ENCODE measurements at places on chromosomes 12 and 14.

DNA sequence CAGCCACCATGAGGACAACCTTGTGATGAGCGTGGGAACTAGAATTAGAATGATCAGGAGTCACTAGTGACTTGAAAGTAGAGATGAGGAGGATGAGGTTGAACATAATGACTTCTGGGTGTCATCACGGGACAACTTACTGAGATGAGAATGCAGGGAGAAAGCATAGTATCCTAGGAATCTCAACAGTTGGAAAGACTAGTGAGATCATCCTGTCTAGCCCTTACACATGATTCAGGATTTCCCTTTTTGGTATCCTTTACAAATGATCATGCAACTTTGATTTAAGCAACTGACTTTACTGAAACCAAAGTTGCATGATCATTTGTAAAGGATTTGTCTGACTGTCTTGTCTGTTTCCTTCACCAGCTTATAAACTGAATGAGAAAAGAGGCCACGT lies 51.8 kb upstream of the HIF1A start:
- no peak for DNase-seq

GRCh38 chr12:108690542-108691174 lies 40.7 kb downstream of the CORO1C start:
- no peak for DNase-seq

DNA sequence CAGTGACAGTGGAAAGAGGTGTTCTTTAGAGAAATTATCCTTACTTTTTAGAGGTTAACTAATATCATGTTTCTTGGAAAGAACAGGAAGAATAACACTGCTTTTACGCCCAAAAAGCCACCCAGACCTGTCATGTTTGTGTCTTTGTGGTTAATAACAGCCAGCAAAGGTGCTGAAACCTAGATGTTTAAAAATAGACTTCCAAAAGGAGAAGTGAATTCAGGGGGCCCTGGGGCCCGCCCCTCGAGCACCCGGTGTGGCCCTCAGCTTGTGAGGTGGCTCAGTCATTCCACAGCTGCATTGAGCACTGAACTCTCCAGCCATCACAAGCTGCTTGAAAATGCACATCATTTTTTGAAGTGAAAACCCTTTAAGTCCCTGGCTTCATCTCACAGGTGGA lies 20.8 kb upstream of the AMN start:
- no peak for DNase-seq

DNA sequence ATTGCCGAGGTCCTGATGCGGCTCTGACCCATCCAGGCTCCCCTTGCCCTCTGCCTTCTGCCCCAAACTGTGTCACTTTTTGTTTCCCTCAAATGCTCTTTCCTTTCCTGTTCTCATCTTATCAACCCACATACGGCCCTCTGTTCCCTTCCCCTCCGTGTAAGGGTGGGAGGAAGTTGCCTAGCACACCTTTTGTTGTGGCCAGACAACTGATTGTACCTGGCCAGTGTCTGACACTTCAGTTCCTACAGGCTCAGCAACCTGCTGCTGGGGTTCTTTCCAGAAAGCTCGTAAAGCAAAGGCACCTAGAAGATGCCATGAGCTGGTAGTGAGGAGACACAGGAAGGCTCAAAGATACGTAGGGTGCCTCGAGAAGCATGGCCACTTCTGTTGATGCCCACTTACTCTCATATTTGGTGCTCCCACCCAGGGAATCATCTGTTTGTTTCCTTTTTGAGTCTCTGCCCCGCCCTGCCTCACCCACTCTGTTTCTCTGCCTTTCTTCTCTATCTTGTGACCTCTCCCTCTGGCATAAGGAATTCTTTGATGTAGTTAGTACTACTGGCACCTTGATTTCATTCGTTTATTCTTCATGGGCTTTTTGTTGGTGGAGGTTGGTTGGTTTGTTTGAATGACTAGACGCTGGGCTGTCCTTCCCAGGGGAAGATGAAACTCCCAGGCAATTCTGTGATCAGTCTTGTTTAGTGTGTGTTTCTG lies 152.4 kb upstream of the FKBP4 start:
- DNase-seq, result no peak

- DNase-seq, result no peak
These were observed 247.6 kb downstream of the RPAP3 start for GRCh38 chr12:47458279-47458678.

DNA sequence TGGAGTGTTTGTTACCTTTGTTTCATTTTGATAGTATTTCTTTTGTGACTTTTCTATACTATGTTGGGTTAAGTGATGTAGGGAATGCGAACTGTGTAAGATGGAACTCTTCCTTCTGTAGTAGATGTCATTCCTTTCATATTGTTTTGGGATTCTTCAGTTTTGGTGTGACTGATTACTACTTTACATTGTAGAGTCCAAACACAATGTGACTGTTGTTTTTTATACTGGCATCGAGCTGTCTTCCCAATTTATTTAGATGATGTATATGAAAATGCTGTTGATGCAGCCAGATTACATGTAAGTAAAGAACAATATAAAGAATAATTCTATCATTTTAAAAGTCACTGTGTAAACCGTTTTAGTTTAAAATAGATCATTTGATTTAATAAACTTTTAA lies 34.7 kb downstream of the WASHC4 start:
- DNase-seq, result no peak

DNA sequence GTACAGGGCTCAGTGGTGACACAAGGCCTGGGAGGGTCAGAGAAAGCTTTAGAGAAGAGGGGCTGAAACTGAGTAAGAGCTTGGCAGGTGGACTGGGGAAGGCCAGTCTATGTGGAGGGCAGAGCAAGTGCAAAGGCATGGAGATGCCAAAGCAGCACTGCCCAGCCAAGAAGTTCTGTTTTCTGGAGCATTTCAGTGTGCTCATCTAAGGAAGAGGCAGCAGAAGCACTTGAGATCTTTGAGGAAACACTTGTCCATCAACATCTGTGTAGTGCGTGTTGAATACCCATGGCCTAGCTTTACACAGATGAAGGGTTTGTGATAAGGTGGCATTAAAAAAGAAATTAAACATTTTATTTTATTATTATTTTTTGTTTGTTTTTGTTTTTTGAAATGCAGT lies 52.8 kb downstream of the FOS start:
- no peak for DNase-seq

GRCh38 chr14:30894923-30895515 lies 20.7 kb downstream of the COCH start:
- no peak for DNase-seq

DNA sequence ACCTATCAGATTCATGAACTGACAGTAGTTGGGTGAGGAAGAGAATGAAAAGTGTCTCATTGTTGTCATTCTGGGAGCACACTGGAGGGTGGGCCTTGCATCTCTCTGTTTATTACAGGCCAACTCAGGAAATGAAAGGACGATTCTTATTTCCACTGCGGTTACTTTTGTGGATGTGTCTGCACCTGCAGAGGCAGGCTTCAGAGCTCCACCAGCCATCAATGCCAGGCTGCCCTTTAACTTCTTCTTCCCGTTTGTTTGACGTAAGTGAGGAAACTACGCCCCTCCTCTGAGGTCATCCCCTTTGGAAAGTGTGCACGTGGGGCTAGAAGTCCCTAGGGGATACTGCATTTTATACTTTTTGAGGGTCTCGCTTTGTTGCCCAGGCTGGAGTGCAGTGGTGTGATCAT lies 33.7 kb downstream of the TCTN1 start:
- DNase-seq, result no peak

DNA sequence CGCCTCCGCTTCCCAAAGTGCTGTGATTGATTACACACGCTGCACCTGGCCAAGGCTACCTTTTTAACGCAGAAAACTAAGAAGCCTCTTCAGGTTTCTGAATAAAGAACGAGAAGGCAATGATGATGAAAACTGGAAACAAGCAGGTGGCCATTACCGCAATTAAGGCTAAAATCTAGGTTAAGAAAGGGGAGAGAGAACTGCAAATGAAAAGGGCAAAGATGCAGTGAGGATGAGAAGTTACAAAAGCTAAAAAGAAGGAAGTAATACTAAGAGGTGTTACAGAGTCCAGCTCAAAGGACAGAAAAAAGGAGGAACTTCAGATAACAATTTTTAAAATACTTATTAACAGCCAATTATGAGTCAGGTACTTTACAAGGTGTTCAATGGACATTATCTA lies 79.7 kb downstream of the DUSP16 start:
- no peak for DNase-seq
